ENCODE measurements at places on chromosomes 4 and X.
A peak's percentile ranks its signal among the peaks of the same experiment; 100 is the strongest.

GRCh38 chr4:37594099-37594498 lies 92.1 kb downstream of the RELL1 start:
- no peak for DNase-seq

DNA sequence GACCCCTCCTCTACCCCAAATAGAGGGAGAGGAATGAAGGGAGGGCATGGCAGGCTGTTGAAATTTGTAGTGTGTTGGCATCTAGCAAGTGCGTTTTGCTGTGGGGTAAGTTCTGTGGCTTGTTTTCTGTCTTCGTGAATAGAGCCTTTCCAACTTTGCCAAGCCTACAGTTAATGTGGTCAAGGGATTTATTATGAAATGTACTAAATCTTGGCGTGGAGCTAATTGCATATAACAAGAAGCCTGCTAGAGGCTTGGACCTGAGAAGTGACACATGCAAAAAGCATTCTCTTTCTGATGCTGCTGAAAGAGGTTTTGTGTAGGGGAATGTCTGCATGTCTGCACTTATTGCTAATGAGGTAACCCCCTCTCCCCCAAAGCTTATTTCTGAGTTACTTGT lies 132.2 kb downstream of the BMPR1B start:
- DNase-seq: peak; percentile 89

GRCh38 chrX:109270580-109271484 lies 211.1 kb downstream of the GUCY2F start:
- DNase-seq: peak; percentile 20

- DNase-seq: peak; percentile 8
Observed at GRCh38 chrX:56728321-56728720, 722 bp upstream of the NBDY start.

- no peak for DNase-seq
Observed at GRCh38 chr4:98623126-98623802, 35.1 kb downstream of the TSPAN5 start.

- DNase-seq: no peak
Observed at GRCh38 chrX:111257733-111258132, 12.6 kb downstream of the CAPN6 start.

DNA sequence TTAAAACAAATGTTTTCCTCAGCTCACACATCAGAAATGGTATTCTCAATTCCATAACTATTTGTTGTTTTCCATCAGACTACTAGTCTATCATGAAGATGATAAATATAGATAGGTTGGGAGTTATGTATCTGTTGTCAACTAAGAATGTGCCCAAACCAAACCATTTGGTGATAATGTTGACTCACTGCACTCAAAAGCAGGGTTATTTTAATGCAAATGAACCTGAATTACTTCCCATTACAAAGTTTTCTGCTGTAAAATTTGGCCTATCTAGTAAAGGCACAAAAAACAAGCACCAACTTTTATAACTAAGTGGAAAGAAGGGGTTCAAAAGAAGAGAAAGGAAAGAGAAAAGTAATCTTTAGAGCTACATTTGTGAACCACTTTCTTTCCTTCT lies 93.5 kb downstream of the TBCK start:
- no peak for DNase-seq

DNA sequence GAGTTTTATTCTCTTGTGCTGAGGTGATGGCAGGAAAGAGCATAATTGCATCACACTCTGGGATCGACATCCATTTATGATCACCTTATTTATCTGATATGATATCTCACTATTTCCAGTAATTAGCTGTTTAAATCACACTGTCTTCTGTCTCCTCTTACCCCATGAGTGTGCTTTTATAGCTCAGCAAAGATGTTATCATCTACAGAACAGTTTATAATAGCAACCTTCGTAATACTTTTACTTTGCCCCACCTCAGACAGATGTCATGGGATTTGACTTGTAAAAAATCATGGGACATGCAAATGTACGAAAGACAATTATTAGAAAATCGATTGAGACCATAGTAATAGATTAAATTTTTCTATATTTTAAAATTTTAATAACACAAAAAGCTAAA lies 1122.3 kb upstream of the PCDH10 start:
- no peak for DNase-seq

DNA sequence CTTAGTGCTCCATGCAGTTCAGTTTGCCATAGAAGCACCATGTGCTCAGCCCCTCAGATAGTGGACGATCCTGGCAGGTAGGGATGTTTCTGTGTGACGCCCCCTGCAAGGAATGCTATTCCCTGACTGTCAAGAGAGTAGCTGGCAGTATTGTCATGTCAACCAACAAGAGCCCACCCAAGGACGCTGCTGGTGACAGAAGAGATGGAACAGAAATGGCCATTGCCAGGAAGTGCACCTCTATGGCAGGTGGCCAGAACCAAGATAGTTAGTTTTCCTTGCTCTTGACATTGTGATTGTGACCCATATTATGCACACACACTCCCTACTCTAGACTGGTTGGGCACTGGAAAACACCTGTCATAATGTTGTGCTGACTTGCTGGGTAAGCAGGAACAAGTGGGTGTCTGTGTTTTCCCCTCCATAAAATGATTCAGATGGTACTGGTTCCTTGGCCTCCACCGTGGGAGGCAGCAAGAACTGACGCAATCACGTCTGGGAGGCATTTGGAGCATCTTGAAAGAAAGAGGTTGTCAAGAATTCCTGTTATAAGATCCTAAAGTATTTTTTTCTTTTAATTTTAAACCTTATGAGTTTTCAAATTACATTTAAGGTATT lies 507.9 kb downstream of the MID1IP1 start:
- peak; percentile 3 for DNase-seq

DNA sequence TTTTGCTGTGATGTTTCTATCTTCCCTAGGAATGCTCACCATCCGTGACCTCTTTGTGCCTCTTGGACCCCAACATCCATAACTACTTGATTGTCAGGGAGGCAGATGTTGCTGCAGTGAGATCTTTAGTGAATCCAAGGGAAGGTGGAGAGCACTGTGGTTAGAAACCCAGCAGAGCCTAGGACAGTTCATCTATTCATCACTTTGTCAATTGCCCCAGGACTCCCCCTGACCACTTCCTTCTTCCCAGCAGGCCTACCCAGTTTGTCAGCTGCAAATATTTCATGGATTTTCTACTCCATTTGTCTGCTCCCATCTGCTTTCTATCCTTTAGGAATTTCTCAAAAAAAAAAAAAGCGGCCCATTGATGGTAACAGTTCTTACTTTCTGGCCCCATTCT lies 942.8 kb downstream of the PCDH7 start:
- DNase-seq: no peak

- DNase-seq: no peak
Observed at GRCh38 chrX:85994797-85995196, 52.6 kb downstream of the CHM start.

DNA sequence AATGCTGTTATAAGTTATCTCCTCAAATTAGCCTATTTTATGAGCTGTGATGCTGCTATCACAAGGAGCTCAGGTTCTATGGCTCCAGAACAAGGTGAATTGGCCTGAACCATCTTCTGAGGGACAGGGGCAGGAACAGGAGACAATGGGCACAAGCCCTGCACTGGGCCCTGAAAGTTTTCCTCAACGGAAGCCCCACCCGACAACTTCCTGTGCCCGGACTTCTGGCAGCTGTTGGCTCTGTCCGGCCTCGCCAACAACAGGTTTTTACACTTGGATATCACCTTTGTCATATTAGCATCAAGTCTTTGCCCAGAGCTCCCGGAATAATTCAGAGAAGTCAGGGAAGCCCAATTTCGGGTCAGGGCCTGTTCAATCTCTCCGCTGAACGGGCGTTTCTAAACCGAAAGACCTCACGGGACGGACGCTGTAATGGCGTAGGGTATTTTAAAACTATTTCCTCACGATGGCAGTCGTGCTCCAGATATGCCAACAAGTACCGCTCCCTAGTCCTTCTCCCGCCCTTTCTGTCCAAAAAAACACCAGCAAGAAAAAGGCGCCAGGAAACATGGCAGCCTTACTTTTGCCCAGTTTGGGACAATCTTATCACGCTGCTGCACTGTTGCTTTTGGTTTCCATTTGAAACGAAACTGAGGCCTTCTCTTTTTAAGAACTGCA lies 201.0 kb upstream of the STK26 start:
- DNase-seq: no peak

DNA sequence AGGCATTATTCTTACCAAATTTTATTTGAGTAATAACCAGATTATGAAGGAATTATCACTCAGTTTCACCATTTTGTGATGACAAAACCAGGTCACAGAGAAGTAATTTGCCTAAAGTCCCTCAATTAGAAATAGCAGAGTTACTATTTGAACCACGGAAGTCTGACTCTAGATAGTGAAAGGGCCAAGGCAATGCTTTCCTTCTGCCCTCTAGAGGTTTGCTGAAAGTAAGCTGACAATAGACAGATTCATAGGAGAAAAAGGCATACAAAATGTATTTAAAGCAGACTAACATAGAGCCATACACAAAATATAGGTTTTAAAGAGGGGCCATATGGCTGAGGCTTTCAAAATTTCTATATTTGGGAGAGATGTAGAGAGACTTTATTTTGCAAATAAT lies 43.1 kb downstream of the CXXC4 start:
- DNase-seq: no peak
